ENCODE measurements at places on chromosomes 5 and 9. TPM values are rescaled to one million over a fixed set of nuclear protein-coding genes. Genes with fewer than 3 reads are reported as not detected.

DNA sequence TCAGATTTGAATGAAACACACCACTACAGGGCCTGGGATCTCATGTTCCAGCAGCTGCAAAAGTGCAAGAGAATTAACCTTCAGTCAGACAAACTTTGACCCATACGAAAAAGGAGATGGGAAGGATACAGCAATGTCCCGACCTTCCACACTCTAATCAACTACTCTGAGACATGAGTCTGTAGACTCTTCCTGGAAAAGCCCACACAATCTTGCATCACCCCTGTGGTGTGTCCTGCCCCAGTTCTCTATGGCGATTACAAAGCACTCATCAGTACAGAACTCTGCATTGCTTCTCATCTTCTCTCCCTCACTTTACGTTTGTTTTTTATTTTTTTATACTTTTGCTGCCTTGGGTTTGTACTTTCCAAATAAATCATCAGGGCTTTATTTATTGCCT, 241.0 kb upstream of the KIF2A start:
- no peak for DNase-seq

GRCh38 chr5:151632941-151633340, 41.8 kb upstream of the FAT2 start:
- DNase-seq, result no peak

- no peak for DNase-seq
Observed at GRCh38 chr5:140664030-140664358, 710 bp upstream of the WDR55 start.

GRCh38 chr9:22623236-22623635, 176.6 kb downstream of the DMRTA1 start:
- DNase-seq, result no peak

DNA sequence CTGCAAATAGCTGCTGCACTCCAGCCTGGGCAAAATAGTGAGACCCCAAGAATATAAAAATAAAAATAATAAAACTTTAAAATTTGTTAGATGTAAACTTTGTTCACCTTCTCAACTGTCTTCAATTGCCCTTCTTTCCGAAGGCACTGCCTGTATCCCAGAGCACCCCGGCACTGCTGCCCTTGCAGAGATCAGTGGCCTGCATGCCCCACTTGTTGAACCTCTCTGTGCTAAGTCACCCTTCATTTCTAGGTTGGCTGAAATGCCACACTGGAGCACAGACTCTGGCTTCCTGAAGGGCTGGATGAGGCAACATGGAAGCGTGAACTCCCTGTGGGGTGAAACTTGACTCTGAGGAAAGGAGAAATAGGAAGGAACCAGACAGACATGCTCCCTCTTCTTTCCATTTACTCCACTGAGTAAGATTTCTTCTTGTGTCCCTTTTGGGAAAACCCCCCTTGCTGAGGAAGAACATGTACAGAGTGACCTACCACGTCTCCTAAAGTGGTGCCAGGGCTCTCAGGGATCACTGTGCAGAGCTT, 8.4 kb upstream of the JMY start:
- DNase-seq, result no peak

- DNase-seq, result no peak
Observed at GRCh38 chr9:7358876-7359275, 440.7 kb downstream of the DMAC1 start.

DNA sequence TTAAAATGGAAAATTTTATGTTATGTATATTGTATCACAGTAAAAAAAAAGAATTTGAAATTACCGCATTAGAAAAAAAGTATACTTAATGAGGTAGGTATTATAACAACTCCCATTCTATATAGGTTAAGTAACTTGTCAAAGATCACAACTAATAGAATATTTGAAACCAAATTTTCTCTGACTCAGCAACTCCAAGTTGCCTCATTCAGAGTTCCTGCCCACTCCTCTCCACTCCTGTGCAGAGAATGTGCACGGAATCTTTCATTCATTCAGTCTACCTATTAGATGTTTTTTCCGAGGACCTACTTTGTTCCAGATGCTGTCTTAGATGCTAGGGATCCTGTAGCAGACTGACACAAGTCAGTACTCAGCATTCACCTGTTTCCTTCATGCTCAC, 15.4 kb downstream of the SH3TC2 start:
- no peak for DNase-seq

GRCh38 chr5:151454166-151454565, 6.8 kb downstream of the SLC36A1 start:
- DNase-seq, result no peak

GRCh38 chr9:126084008-126084407, 242.6 kb upstream of the MVB12B start:
- no peak for DNase-seq

- no peak for DNase-seq
Observed at GRCh38 chr5:164057121-164057520, 551.7 kb downstream of the MAT2B start.

- DNase-seq, result no peak
Observed at GRCh38 chr5:177468329-177468684, 5.1 kb downstream of the DBN1 start.

DNA sequence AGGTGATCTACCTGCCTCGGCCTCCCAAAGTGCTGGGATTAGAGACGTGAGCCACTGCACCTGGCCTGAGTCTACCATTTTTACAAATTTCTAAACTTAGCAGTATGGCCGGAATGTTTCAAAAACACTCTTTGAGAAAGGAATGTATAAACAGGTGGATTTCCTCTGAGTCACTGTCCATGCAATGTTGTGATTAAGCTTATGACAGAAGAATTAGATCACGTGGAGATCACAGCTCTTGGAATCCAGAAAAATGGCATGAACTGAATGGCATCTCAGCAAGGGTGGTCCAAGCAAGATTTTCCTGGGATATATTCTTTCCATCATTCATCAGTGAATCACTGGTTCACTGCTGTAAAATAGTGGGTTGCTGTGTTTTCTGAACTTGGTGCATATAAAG, 865.0 kb downstream of the PTPRD start:
- DNase-seq, result no peak

DNA sequence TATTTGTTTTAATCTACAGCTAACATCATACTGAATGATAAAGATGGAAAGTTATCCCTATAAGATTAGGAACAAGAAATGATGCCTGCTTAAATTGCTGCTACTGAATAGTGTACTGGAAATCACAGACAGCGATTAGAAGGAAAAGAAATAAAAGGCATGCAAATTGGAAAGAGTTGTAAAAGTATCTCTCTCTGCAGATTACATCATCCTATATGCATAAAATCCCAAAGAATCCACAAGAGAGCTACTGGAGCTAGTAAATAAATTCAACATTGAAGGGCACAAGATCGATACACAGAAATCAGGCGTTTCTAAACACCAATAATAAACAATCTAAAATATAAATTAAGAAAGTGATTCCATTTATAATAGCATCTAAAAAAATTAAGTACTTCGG, 75.3 kb upstream of the SIMC1 start:
- DNase-seq, result no peak

- DNase-seq, result no peak
Observed at GRCh38 chr9:104961238-104961637, 33.3 kb upstream of the ABCA1 start.

GRCh38 chr5:4579679-4580078, 560.5 kb upstream of the ADAMTS16 start:
- no peak for DNase-seq

GRCh38 chr5:167592114-167592513, 699.3 kb upstream of the WWC1 start:
- no peak for DNase-seq

GRCh38 chr5:124000538-124000937, 488.6 kb downstream of the CSNK1G3 start:
- DNase-seq, result no peak

DNA sequence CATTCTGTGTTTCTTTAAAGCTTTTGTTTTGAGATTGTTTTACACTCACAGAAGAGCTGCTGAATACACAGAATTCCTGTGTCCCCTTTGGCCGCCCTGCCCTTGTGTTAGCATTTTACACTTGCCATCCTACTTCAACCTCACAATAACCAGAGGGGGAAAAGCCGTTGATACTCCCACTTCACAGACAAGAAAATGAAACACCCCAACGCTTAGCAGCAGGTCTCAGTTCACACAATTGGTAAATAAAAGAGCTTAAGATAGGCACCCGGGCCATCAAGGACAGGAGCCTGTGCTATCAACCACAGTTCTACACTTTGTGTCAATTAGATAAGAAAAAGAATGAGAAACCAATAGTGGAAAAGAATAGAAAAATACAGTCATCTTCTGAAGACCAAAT, 178.0 kb downstream of the SYK start:
- DNase-seq, result no peak

GRCh38 chr5:55393501-55394175, 85.8 kb downstream of the MTREX start:
- no peak for DNase-seq

DNA sequence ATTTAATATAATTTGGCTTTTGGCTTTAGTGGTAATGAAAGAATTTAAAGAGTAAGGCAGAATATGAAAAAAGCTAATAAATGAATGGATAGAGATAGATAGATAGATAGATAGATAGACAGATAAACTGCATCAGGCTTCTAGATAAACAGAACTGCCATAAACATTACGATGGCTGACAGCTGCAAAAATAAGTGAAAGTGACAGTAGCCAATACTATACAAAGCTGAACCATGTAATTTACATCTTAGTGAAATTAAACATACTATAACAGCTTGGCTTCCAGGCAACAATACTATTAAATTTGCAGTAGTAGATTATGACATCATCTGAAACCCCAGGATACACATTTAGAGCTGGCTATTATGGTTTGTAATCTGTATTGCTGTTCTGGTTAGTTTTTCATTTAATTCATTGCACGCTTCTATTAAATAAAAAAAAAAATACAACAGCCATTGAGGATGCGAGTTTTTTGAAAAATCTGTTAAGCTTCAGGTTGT, 1354.8 kb downstream of the PTPRD start:
- DNase-seq, result no peak

PCDHA7 gene
- 0.25 TPM for polyA plus RNA-seq

CD14 gene
- polyA plus RNA-seq, result 37.7 TPM

PCDHA13 gene
- 0.01 TPM for polyA plus RNA-seq

FBP1 gene
- 1.2 TPM for polyA plus RNA-seq

CSF2 gene
- not detected for polyA plus RNA-seq

SNCAIP gene
- 40.2 TPM for polyA plus RNA-seq

PCDHB3 gene
- polyA plus RNA-seq, result 2.3 TPM

AIF1L gene
- 10.4 TPM for polyA plus RNA-seq

CCDC180 gene
- 7.4 TPM for polyA plus RNA-seq

BASP1 gene
- polyA plus RNA-seq, result 59.1 TPM

PHF24 gene
- polyA plus RNA-seq, result 0.42 TPM

NSD1 gene
- polyA plus RNA-seq, result 11.5 TPM

BTNL9 gene
- 7.0 TPM for polyA plus RNA-seq

FAM221B gene
- not detected for polyA plus RNA-seq

KCNV2 gene
- polyA plus RNA-seq, result not detected

WNT8A gene
- not detected for polyA plus RNA-seq

TRIP13 gene
- 2.5 TPM for polyA plus RNA-seq

TAF11L5 gene
- polyA plus RNA-seq, result not detected
